Brain (organoid and tissue), 16 donors: ENCODE measurements at places on chromosomes 11 and 22.
A peak's percentile ranks its signal among the peaks of the same experiment; 100 is the strongest.

GRCh38 chr11:2527621-2528291 is 82.9 kb downstream of the KCNQ1 start:
- no peak for DNase-seq

DNA sequence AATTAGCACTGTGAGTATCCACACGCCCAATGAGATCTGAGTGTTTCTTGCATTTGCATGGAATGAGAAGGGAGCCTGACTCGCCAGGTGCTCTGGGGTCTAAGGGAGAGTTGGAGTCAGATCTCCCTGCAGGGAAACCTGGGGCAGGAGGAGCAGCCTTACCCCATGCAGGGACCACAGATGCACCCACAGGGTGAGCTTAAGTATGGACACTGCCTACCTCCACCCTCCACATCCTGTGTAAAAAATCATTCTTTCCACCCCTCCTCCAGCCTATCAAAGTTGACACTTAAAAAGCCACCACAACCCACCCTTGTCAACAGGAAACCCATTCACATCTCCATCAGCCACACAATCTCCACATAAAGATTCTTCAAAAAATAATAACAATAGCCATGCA is 67.0 kb upstream of the IGLL5 start:
- no peak for DNase-seq

GRCh38 chr11:83312430-83312829 is 26.3 kb upstream of the CCDC90B start:
- peak; percentile 47 for DNase-seq

DNA sequence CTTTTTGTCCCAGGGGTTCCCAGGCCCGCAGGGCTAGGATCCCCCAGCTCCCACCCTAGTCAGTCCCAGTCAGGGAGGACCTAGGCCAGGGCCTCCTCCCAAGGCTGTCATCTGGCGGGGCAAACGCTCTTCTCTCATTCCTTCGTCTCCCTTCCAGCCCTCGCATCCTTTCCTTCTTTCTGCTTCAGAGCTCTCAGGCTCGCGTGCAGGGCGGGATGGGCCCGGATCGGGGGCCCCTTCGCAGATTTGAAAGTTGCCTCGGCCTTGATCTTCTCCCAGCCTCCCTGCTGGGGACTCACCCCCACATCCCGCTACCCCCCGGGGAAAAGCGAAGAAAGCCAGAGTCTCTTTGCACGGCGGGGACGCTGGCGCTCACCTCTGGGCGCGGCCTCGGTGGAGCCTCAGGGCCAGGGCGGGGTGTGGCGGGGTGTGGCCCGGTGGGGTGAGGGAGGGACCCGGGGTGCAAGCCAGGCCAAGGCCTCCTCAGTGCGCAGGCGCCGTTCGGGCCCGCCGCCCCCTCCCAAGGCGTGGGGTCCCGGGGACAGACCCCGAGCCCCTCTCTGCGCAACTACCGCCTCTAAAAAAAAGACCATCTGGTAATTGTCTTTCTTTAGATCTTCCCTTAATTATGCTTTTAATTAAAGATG is 14.8 kb upstream of the PAX6 start:
- peak; percentile 45 for DNase-seq

DNA sequence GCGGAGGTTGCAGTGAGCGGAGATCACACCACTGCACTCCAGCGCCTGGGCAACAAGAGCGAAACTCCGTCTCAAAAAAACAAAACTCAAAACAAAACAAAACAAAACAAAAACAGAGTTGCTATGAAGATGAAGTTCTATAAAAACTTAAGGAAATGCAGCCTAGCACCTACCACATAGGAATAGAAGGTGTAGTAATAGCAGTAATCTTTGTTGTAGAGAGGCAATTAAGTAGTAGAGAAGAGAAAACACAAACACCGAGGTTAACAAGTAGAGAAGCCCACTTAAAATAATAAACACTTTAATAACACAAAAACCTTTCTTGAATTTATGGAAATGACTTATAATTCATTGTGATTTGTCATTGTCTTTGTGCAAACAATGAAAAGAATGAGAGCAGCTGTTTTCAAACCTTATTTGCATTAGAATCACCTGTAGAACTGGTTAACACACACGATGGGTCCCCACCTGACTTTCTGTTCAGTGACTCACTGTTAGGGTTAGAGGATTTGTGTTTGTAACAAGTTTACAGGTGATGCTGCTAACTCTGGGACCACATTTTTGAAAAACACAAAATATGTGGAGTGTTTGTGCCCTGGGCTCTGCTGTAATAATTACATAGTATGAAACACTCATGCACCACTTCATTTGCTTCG is 43.1 kb downstream of the TYR start:
- no peak for DNase-seq

GRCh38 chr22:26888887-26889286 is 231.5 kb downstream of the MIAT start:
- no peak for DNase-seq

DNA sequence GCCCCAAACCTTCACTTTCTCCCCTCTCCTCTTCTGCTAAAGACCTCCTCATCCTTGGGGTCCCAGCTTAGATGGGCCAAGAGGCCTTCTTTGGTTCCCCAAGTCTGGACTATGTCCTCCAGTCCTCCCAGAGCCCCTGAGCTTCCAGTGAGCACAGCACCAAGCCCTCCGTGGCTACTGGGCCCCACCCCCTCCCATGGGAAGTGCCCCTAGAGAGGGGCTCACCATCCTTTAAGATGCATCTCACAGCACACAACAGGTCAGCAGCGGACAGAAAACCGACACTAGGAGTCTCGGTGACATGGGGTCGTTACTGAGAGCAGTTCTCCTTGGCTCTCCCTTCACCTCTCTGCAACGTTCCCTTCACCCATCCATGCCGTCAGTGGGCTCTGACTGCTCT is 2.7 kb downstream of the LRRC32 start:
- DNase-seq = no peak

GRCh38 chr11:114259551-114259983 is 36.6 kb upstream of the NNMT start:
- no peak for DNase-seq

DNA sequence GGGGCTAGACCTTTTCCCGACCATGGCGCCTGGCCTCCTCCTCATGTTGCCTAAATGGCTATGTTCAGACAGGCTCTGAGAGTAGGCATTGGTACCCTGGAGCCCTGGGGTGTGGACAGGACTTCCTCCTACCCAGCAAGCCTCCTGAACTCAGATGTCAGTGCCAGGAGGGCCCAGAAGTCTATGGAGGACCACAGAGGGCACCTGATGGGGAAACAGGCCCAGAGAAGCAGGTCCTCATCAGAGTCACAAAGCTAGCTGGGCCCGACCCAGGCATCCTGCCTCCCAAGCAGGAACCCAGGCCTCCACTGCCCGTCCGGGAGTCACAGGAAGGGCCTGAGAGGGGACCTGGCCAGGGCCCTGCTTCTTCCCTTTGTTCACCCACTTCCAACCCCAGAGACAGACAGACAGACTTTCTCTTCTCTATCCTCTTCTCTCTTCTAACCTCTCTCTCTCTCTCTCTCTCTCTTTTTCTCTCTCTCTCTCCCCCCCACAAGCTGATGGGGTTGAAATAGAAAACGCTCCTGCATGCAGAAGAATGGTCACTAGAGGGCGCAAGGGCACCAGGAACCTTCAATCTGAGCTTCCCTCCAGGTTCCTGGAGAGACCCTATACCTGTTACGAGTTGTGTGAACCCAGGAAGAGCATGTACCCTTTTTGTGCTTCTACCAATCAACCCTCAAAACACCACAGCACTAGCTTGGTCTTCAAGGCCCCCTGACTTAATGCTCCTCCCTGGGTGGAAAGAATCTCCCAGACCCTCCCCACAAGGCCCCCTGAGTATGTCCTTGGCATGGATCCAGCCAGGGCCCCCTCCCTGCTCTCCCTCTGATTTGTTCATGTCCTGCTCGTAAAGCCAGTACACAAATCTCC is 27.1 kb downstream of the ARAP1 start:
- DNase-seq = peak; percentile 94

- DNase-seq = no peak
Observed at GRCh38 chr11:88438721-88439120, 101.2 kb upstream of the CTSC start.

GRCh38 chr22:20605328-20605727 is 97.9 kb downstream of the MED15 start:
- no peak for DNase-seq

- no peak for DNase-seq
Observed at GRCh38 chr11:24567380-24567779, 70.5 kb downstream of the LUZP2 start.

GRCh38 chr11:131671734-131672133 is 301.3 kb downstream of the NTM start:
- DNase-seq = no peak

DNA sequence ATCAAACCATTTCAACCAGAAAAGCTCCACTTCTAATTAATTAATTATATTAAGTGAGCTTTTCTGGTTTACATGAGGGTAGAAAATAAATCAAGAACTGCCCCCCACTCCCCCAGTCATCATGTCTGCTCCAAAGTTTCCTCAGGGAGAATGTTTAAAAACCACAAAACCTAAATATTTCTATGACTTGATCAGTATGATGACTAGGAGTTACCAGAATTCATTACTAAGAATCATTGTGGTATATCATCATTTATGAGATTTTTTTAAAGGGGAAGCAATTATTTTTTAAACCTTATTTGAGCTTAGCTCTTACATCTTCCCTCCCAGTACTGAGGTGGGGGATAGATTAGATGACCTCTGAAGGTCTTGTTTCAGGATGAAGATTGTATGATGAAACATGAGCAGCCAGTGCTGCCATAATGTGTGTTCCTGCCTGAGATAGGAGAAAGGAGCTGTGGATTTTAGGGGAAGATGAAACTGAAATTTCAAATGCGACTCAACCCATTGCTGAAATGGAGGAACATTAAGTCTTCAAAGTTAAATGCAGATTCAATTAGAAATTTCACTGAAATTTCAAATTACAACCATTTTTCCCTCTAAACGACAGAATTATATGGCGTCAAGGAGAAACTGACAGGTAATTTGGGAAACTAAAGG is 401.3 kb upstream of the CADM1 start:
- DNase-seq = no peak

GRCh38 chr11:111352935-111353710 is 26.0 kb downstream of the POU2AF1 start:
- DNase-seq = no peak

DNA sequence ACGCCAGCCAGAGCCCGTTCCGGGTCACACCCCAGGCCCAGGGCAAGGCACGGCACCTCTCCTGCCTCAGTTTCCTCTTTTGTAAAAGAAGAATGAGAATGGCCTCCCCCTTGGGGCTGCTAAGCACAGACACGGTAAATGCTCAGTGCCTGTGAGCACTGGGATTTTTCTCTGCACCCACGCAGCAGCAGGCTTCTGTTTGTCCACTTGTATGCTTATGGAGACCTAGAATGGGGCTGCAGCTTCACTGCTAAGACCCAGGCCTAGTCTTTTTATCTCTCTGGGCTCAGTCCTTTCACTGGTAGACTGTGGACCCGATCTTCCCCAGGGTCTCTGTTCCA is 1327.9 kb downstream of the TBC1D22A start:
- DNase-seq = no peak
